Upper lobe of right lung (tissue), 1 donor: ENCODE measurements at places on chromosomes 1 and 21.

DNA sequence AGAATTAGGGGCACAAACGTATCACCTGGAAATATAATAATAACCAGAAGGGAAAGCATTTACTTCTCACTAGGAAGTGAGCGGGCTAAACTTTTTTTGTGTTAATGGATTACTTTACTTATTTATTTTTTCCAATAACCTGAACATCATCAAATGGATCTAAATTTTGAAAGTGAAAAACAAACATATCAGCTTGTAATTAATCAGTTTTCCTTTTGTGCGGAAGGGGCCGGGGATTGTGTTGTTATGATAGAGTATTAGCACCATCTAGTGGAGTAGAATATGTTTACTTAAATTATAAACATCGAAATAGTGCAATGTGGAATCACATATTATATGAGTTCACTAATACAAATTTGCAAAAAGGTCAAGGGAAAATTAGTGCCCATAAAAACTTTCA lies 9.0 kb downstream of the CFH start:
- DNase-seq, result no peak

GRCh38 chr1:115364046-115364779 lies 26.2 kb upstream of the NGF start:
- DNase-seq, result no peak

- DNase-seq, result no peak
These were observed 9.1 kb downstream of the C1orf226 start for GRCh38 chr1:162390396-162391185.

GRCh38 chr1:108532730-108533129 lies 27.2 kb upstream of the EEIG2 start:
- no peak for DNase-seq

- no peak for DNase-seq
These were observed 100.1 kb upstream of the SLC2A1 start for GRCh38 chr1:43058545-43059360.

- no peak for DNase-seq
These were observed 287.8 kb upstream of the RGS18 start for GRCh38 chr1:191870490-191870889.
